ENCODE measurements at places on chromosomes 5 and 9.

DNA sequence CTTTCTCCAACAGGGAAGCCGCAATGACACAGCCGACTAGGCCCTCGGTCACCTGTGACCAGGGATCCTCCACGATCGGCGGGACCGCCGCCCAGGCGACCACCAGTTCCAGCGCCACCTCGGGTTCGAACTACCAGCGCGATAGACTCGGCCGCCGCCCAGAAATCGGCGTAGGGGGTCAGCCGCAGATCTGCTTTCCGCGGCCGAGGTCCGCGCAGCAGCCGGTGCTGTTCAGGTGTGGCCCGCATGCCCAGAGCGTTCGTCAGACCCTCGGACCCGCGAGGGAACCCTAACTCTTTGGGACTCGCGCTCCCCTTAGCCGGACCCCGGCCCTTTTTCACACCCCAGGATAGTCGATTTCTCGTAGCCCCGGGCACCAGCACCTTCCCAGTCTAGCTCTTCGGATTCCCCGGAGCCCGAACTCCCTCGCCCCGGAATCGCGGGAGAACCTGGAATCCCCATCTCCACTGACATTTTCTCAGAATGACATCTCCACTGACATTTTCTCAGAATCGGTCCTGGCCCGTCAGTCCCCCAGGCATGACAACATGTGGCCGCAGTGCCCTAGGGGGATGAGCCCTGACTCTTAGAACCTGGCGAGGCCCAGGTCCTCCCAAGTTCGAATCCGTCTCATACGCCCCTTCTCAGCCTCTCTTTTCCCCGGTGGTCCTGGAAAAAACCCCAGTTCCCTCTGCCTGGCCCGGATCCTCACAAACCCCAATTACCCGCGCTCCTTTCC, 428 bp downstream of the C5orf52 start:
- DNase-seq, result no peak

- DNase-seq, result no peak
Observed at GRCh38 chr9:127109212-127109711, 13.2 kb downstream of the ANGPTL2 start.

- no peak for DNase-seq
Observed at GRCh38 chr5:136206361-136206760, 13.4 kb upstream of the SMIM32 start.

DNA sequence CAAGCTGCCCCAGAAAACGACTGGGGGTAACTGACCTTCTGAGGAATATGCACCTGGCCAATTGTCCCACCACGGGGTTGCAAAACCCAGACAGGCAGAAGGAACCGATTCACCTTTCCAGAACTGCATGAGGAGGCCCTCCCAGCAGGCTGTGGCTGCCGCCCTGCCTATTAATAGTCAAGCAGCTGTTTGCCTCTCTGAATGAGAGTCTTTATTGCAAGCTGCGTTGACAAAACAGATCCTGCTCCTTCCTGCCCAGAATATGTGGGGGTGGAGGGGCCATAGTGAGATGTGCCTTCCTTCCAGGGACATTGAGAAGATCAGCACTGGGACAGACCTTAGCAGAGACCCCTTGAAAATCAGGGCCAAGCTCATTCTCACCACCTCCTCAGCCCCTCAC, 18.3 kb upstream of the TCOF1 start:
- DNase-seq, result no peak

- no peak for DNase-seq
Observed at GRCh38 chr5:173789031-173789920, 98.9 kb upstream of the CPEB4 start.

DNA sequence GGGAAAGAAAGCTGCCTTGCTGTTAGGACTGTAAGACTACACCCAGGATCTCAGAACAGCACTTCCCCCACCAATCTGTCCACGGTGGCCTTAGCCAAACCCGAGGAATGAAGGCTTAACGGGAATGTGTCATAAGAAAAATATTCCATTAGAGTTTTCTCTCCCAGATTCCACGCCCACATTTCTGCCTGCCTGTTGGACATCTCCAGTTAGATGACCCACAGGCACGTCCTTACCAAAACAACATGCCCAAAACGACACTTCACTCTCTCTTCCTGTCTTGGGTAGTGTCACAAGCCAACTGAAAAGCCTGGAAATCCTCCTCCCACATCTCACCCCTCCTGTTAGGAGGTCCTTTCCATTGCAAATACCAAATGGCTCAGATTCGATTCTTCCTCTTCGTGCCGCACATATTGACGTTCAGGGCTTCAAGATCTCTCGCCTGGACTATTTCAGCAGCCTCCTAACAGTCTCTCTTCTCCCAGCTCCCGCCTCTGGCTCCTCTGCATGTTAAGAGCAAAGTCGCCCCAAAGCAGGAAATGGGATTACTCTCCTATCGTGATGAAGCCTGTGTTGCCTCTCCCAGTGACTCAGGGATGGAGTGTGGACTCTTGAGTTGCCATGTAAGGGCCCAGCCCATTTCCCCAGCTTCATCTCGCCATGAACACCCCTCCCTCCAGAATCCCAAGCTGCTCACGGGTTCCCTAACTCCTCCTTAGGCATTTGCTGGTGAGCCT, 159.3 kb downstream of the NR3C1 start:
- DNase-seq, result peak; percentile 44

DNA sequence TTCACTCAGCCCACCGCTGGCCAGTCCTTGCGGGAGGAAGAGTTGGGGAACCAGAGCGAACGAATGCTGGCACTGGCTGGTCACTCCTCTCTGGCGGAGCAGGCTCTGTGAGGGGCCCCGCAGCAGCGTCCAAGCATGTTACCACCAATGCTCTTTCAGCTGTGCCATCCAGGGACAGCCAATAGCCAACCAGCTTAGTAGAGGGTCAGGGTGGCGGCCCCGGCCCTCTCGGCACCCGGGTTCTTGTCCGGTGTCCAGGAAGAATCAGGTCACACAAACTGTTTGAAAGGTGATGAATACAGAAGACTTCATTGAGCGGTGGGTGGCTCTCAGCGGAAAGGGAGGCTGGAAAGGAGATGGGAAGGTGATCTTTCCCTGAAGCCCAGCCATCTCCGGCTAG, 135.3 kb downstream of the EGFLAM start:
- no peak for DNase-seq

- no peak for DNase-seq
Observed at GRCh38 chr5:166349046-166349445, 1942.4 kb upstream of the WWC1 start.

GRCh38 chr5:158725297-158725851, 374.3 kb downstream of the EBF1 start:
- no peak for DNase-seq

- DNase-seq, result no peak
Observed at GRCh38 chr9:20526500-20527319, 95.6 kb downstream of the MLLT3 start.

- DNase-seq, result no peak
Observed at GRCh38 chr5:14280294-14280854, 137.2 kb downstream of the TRIO start.
